ENCODE measurements at places on chromosomes 2 and 18. TPM values are rescaled to one million over a fixed set of nuclear protein-coding genes. Genes with fewer than 3 reads are reported as not detected.
A peak's percentile ranks its signal among the peaks of the same experiment; 100 is the strongest.

The MYO5B gene
- 24.5 TPM for total RNA-seq

The ECEL1 gene
- total RNA-seq = 0.31 TPM

The ADGRF3 gene
- 0.28 TPM for total RNA-seq

- H3K4me1 ChIP-seq = no peaks in the 10 kb centered on the region
- no peaks in the 10 kb centered on the region for H3K27me3 ChIP-seq
- DNase-seq = peak; percentile 19
These were observed 54.4 kb downstream of the SCN3A start for GRCh38 chr2:165149439-165149838.

The EML6 gene
- total RNA-seq = 5.1 TPM

GRCh38 chr2:43605079-43605655 lies 9.3 kb upstream of the THADA start:
- H3K27me3 ChIP-seq = no peaks in the 10 kb centered on the region
- no peaks in the 10 kb centered on the region for H3K36me3 ChIP-seq
- peak; percentile 73 for DNase-seq
- peaks cover 6% of the 10 kb centered on the region for H3K4me1 ChIP-seq

- no peaks in the 10 kb centered on the region for H3K36me3 ChIP-seq
- H3K4me1 ChIP-seq = peaks cover 5% of the 10 kb centered on the region
- no peak for DNase-seq
- no peak overlapping the region for H3K4me3 ChIP-seq
These were observed 128.3 kb upstream of the SPATS2L start for GRCh38 chr2:200177971-200178911.

The PLCD4 gene
- total RNA-seq = 1.1 TPM

- peak; percentile 53 for DNase-seq
- no peak overlapping the region for H3K4me3 ChIP-seq
- no peaks in the 10 kb centered on the region for H3K27me3 ChIP-seq
- peaks cover 4% of the 10 kb centered on the region for H3K4me1 ChIP-seq
- H3K36me3 ChIP-seq = no peaks in the 10 kb centered on the region
- no peak overlapping the region for H3K27ac ChIP-seq
These were observed 40.1 kb upstream of the SOS1 start for GRCh38 chr2:39160982-39161381.

- H3K27me3 ChIP-seq = no peaks in the 10 kb centered on the region
- peaks cover 38% of the 10 kb centered on the region for H3K36me3 ChIP-seq
- peaks cover 8% of the 10 kb centered on the region for H3K4me1 ChIP-seq
- peak overlapping the region; percentile 92 for H3K4me3 ChIP-seq
These were observed 1.8 kb downstream of the ZFP36L2 start for GRCh38 chr2:43224571-43225092.

GRCh38 chr2:203019142-203019541 lies 4.5 kb downstream of the NBEAL1 start:
- no peak for DNase-seq
- no peaks in the 10 kb centered on the region for H3K36me3 ChIP-seq
- no peak overlapping the region for H3K4me3 ChIP-seq
- H3K27me3 ChIP-seq = no peaks in the 10 kb centered on the region
- no peak overlapping the region for H3K27ac ChIP-seq

The VWA3B gene
- 29.2 TPM for total RNA-seq

GRCh38 chr2:37622450-37623100 lies 48.9 kb downstream of the CDC42EP3 start:
- no peak overlapping the region for H3K4me3 ChIP-seq
- DNase-seq = no peak
- H3K36me3 ChIP-seq = no peaks in the 10 kb centered on the region
- no peaks in the 10 kb centered on the region for H3K4me1 ChIP-seq

DNA sequence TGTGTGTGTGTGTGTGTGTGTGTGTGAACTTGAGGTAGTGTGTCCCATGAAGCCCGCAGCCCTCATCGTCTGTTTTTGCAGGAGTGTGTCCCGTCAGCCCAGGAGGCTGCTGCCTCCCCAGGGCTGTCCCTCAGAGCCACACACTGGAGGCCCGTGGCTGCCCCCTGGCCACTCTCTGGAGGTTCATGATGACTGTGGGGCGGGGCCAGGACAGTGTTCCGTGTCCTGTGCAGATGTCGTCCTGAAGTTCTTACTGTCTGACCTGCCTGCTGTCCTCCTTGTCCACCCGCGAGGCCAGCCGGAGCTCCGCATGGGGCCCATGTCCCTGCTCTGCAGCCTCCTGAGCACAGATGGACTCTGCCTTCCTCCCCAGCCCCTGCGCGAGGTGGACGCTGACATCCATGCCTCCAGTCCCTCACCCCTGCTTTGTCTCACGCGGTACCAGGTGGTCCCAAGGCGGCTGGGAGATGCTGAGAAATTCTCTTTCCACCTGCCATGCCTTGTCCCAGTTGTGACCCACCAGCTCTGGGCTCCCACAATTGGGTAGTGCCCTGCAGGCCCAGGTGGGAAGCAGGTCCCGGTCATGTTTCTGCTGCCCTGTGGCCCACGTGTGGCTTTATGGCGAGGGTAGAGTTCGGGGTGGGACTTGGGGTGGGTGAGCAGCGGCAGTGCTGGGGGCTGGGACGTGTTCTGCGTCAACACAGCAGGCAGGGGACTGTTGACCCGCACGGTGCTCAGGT lies 92.8 kb downstream of the NFATC1 start:
- DNase-seq = no peak
- no peaks in the 10 kb centered on the region for H3K36me3 ChIP-seq
- no peak overlapping the region for H3K4me3 ChIP-seq
- H3K4me1 ChIP-seq = peaks cover 3% of the 10 kb centered on the region
- no peaks in the 10 kb centered on the region for H3K27me3 ChIP-seq
- no peak overlapping the region for H3K27ac ChIP-seq

GRCh38 chr2:236171680-236172254 lies 3.6 kb upstream of the GBX2 start:
- peaks cover 76% of the 10 kb centered on the region for H3K27me3 ChIP-seq
- no peaks in the 10 kb centered on the region for H3K4me1 ChIP-seq
- H3K27ac ChIP-seq = no peak overlapping the region
- no peak overlapping the region for H3K4me3 ChIP-seq
- H3K36me3 ChIP-seq = no peaks in the 10 kb centered on the region
- DNase-seq = no peak

- DNase-seq = peak; percentile 39
- no peak overlapping the region for H3K4me3 ChIP-seq
- no peaks in the 10 kb centered on the region for H3K27me3 ChIP-seq
- peaks cover under 1% of the 10 kb centered on the region for H3K36me3 ChIP-seq
- H3K27ac ChIP-seq = no peak overlapping the region
These were observed 76.0 kb downstream of the EMX1 start for GRCh38 chr2:72993147-72993932.

The PLA2R1 gene
- total RNA-seq = 13.5 TPM

DNA sequence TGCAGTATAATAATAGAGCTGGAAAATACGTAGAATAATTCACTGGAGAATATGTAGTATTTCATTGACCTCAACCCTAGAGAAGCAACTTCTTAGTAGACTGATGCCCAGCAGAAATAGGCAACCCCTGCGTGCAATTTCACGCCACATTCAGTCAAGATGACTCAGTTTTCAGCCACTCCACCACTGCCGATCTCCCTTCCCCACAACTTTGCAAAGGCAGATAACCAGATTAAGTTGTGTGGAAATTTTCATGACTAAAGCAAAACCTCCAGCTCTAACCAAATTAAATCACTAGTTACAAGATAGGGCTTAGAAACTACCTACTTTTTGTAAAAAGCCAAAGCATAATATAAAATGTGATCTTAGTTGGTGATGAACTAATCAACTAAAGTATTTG lies 63.3 kb upstream of the STK17B start:
- DNase-seq = no peak
- H3K36me3 ChIP-seq = peaks cover 5% of the 10 kb centered on the region

- no peak overlapping the region for H3K4me3 ChIP-seq
- DNase-seq = no peak
- no peaks in the 10 kb centered on the region for H3K36me3 ChIP-seq
- no peak overlapping the region for H3K27ac ChIP-seq
These were observed 459.9 kb downstream of the PIK3C3 start for GRCh38 chr18:42414756-42415454.

- no peak overlapping the region for H3K4me3 ChIP-seq
- H3K36me3 ChIP-seq = no peaks in the 10 kb centered on the region
- no peak overlapping the region for H3K27ac ChIP-seq
- no peak for DNase-seq
- H3K4me1 ChIP-seq = no peaks in the 10 kb centered on the region
- H3K27me3 ChIP-seq = no peaks in the 10 kb centered on the region
These were observed 3.6 kb downstream of the MAB21L4 start for GRCh38 chr2:240892356-240892755.

DNA sequence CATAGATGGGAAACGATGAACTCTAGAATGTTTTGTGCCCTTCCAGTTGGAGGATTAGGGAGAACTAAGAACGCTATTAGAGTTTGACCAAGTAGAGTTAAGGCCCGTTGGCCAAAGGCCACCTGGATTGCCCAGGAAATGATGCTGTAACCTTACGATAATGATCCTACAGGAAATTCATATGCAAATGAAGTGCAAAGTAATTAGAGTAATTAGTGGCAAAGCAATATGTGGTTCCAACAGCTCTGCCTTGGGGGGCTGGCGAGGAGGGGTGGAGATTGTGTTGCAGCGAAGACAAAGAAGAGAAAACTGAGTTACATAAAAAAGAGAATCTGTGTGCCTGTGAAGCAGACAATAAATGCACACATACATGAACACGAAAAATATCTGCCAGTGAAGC lies 61.5 kb upstream of the BOD1L2 start:
- H3K4me3 ChIP-seq = no peak overlapping the region
- no peaks in the 10 kb centered on the region for H3K4me1 ChIP-seq
- H3K36me3 ChIP-seq = no peaks in the 10 kb centered on the region
- no peak overlapping the region for H3K27ac ChIP-seq

GRCh38 chr18:49123431-49123830 lies 172.7 kb upstream of the SMAD7 start:
- no peak for DNase-seq
- no peaks in the 10 kb centered on the region for H3K27me3 ChIP-seq
- H3K36me3 ChIP-seq = no peaks in the 10 kb centered on the region
- no peak overlapping the region for H3K27ac ChIP-seq

The REG3A gene
- total RNA-seq = not detected

DNA sequence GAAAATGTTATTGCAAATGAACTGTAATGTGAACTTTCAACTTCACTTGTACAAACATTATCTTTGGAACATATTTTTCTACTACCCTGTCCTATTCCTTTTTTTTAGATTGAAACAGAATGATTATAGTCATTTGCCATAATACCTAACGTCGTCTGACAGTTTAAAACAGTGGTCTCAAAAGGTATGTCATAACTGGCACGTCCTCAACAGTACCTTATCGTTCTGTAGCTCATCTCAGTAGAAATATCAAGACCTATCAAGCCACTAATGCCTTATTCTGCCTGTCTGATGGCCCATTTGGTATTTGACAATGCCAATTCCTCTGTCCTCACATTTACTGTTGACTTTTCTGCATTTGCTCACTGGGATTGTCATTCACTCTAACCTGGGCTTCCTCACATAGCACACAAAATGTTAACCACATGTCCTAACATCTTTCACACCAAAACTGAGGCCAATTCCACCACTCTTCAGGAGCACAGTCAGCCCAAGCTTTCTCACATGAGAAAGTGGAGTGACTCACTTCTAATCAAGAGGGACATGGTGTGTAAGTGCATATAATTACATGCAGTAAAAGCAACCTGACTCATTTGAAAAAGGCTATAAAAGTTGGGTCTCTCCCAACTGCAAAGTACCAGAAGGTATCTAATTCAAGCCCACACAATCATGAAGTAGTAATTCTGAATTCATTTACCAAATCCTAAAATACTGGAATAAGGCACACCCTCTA lies 34.8 kb downstream of the DNER start:
- no peak for DNase-seq
- no peak overlapping the region for H3K4me3 ChIP-seq
- H3K36me3 ChIP-seq = no peaks in the 10 kb centered on the region
- H3K27ac ChIP-seq = no peak overlapping the region

DNA sequence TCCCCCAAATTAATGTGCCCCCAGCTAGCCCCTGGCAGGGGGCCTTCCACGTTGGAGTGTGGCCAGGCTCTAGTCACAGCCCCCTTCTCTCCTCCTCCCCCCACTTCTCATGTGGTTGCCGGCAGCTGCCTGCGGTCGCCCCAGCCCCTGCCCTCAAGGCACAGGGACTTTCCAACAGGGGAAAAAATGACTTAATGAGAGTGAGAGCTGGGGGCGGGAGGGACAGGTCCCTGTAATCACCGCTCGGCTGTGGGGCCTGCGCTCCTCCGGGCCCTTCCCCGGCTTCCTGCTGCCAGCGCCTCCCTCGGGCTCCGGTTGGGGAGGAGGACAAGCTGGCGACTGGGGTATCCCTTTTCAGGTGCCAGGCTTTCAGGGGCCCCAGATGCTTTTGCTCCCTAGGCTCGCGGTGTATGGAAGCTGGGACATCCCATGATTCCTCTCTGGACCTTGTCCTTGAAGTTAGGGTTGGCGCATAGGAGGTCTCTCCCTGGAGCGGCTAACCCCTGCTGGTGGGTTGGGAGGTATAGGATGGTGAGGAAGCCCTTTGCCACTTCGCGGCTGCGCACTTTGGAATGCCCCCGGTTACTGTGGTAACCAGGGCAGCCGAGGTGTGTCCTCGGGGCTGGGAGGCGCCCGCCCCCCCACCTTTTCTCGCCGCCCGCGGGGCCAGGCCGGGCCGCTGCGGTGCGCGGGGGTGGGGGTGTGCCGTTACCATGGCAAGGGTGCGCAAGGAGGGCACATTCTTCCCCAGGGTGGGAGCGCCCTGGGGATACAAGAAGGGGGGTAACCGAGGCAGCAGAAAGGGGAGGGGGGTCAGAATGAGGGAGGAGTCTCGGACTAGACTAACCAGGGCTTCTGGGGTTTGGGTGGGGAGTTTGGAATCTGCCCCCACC lies 16.1 kb downstream of the WNT10A start:
- H3K27me3 ChIP-seq = peaks cover 4% of the 10 kb centered on the region
- H3K27ac ChIP-seq = no peak overlapping the region
- no peak overlapping the region for H3K4me3 ChIP-seq
- no peaks in the 10 kb centered on the region for H3K36me3 ChIP-seq
- no peaks in the 10 kb centered on the region for H3K4me1 ChIP-seq

GRCh38 chr2:116719836-116720235 lies 1094.7 kb upstream of the DDX18 start:
- no peaks in the 10 kb centered on the region for H3K36me3 ChIP-seq
- H3K27me3 ChIP-seq = no peaks in the 10 kb centered on the region
- H3K4me1 ChIP-seq = no peaks in the 10 kb centered on the region
- no peak overlapping the region for H3K27ac ChIP-seq

The ANXA4 gene
- 170 TPM for total RNA-seq

GRCh38 chr2:68789603-68790002 lies 55.0 kb downstream of the ARHGAP25 start:
- no peak overlapping the region for H3K4me3 ChIP-seq
- no peaks in the 10 kb centered on the region for H3K36me3 ChIP-seq
- H3K27me3 ChIP-seq = no peaks in the 10 kb centered on the region
- no peak overlapping the region for H3K27ac ChIP-seq
- no peaks in the 10 kb centered on the region for H3K4me1 ChIP-seq
- no peak for DNase-seq

DNA sequence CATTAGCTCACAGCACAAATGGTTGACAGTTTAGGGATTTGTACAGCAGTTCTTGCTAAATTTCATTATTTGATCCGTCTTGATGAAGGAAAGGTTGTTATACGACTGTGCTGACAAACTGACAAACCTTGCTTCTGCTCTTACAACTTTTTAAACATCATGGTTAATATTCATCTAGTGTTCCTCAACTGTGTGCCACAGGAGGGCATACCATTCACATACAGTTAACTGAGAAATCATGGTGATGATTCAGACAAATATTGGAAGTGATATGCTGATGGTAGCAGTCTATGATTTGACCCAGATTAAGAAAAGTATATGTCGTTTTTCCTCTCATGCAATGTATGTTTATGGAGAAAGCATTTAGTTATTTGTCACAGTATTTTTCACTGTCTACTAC lies 129.8 kb upstream of the FSIP2 start:
- no peak overlapping the region for H3K27ac ChIP-seq
- peak; percentile 16 for DNase-seq
- no peaks in the 10 kb centered on the region for H3K27me3 ChIP-seq
- H3K36me3 ChIP-seq = no peaks in the 10 kb centered on the region

Measured in lung (tissue), 17 donors.